ENCODE measurements at places on chromosomes 7 and 10. TPM values are rescaled to one million over a fixed set of nuclear protein-coding genes. Genes with fewer than 3 reads are reported as not detected.
A peak's percentile ranks its signal among the peaks of the same experiment; 100 is the strongest.

Gene LRIT1
- not detected for total RNA-seq

Gene UTF1
- not detected for total RNA-seq

Gene FAM25C
- not detected for total RNA-seq

Gene CH25H
- total RNA-seq: 7.4 TPM

Gene TAS2R3
- total RNA-seq: 0.64 TPM

Gene TRPV6
- total RNA-seq: 0.81 TPM

Gene LEP
- not detected for total RNA-seq

Gene ADCYAP1R1
- 0.36 TPM for total RNA-seq

Gene ADAM8
- total RNA-seq: 2.4 TPM

GRCh38 chr7:151552352-151553028 lies 32.8 kb upstream of the RHEB start:
- no peak for ATAC-seq

GRCh38 chr7:100563809-100564400 lies 9.8 kb downstream of the SAP25 start:
- peak; percentile 20 for ATAC-seq

DNA sequence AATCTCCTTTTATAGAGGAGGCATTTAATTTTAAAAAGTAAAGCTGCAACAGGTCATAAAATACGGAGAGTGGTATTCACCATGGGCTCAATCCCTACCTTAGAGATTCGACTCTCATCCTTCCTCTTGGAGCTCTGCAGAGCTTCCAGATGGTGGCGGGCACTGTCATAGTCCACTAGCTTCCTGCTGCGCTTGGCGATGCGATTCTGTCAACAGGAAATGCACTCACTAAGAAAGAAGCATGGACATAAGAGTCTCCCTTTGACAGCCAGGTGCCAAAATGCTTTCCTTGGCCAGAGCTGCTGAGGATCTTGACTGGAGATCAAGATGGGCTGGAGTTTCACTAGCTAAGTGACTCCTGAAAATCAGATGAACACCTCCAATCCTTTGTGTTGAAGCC lies 154.4 kb downstream of the AMPH start:
- ATAC-seq: no peak

- ATAC-seq: no peak
Observed at GRCh38 chr7:95213809-95214492, 110.4 kb downstream of the PON1 start.

GRCh38 chr10:78543749-78544362 lies 510.2 kb downstream of the RPS24 start:
- ATAC-seq: peak; percentile 54

- no peak for ATAC-seq
Observed at GRCh38 chr7:101628522-101628921, 574 bp downstream of the MYL10 start.

DNA sequence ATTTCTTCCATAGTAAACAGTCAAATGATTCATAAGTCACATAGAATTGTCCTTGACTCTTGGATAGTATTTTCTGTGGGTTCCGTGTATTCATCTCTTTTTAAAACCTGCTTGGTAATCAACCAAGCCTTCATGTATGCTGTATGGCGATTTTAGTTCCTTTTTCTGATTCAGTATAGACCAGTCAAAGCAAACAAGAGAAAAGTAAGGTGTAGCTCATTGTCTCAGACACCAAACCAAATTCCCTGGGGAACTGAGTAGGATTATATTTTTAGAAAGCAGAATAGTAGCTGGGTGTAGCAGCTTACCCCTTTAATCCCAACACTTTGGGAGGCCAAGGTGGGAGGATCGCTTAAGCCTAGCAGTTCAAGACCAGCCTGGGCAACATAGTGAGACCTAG lies 240.5 kb downstream of the BBS9 start:
- no peak for ATAC-seq

GRCh38 chr7:17408245-17408903 lies 109.9 kb downstream of the AHR start:
- ATAC-seq: peak; percentile 99

GRCh38 chr10:122658356-122659049 lies 41.1 kb downstream of the C10orf120 start:
- no peak for ATAC-seq

DNA sequence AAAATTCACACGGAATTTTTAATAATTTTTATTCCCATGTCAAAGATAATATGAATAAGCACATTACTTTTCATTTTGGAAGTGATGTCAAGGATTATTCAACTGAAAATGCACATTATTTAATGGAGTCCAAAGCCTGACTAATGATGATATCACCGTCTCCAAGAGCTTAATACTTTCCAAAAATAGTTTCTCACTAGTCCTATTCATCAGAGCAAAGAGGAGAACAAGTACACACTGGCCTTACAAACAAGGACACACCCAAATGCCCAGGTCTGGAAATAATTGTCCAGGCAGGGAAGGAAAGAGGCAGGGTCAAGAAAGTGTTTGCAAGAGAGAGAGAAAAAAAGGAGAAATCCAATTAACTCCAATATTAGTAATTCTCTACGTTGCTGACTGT lies 216.8 kb upstream of the CCDC6 start:
- peak; percentile 78 for ATAC-seq

GRCh38 chr10:5291501-5292195 lies 73.1 kb upstream of the UCN3 start:
- ATAC-seq: no peak

DNA sequence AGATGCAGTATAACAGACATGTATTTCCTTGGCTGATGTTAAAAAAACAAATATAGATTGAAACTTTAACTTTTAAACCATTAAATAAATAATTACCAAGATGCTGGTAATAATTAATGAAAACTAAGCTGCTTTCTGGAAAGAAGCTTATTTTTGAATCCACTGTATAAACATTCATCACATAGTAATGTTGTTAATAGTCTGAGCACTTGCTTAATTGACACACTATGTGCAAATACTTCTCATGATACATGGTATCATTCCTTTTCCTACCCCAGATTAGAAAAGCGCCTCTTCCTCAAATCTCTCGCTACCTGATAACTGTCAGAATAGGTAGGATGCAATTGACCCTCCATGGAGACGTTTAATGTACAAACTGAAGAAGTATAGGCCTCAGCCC lies 15.0 kb upstream of the COL28A1 start:
- no peak for ATAC-seq

- no peak for ATAC-seq
Observed at GRCh38 chr10:97737770-97738265, 890 bp downstream of the ZFYVE27 start.

GRCh38 chr10:11276449-11276990 lies 258.8 kb downstream of the CELF2 start:
- no peak for ATAC-seq

DNA sequence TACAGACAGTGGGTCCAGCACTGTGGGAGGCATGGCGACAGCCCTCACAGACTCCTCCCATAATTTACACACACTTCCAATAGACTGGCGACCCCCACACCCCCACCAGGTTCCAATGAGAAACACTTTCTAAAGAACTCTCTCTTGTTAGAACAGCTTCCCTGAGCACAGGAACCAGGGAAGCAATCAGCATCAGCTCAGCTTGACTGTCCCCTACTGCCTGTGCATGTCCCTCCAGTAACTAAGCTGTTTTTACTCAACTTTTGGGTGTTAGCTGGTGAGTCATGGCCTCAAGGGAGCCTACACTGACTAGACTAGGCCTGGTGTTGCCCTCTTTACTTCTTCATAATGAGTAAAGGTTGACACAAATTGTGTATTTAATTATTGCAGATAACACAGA lies 32.6 kb upstream of the HERPUD2 start:
- no peak for ATAC-seq
